ENCODE measurements at places on chromosomes 7 and 10. TPM values are rescaled to one million over a fixed set of nuclear protein-coding genes. Genes with fewer than 3 reads are reported as not detected.

Gene C10orf67
- polyA plus RNA-seq = not detected

Gene MSMB
- polyA plus RNA-seq = not detected

Gene THSD7A
- not detected for polyA plus RNA-seq

Gene CFTR
- polyA plus RNA-seq = not detected

Gene PLEKHS1
- not detected for polyA plus RNA-seq

Gene AKR1C3
- polyA plus RNA-seq = 534 TPM

Gene EPC1
- polyA plus RNA-seq = 43.1 TPM

Gene SPDYE5
- not detected for polyA plus RNA-seq

Gene CREB3L2
- 12.6 TPM for polyA plus RNA-seq

Gene LEP
- polyA plus RNA-seq = not detected

Gene TDRD1
- polyA plus RNA-seq = not detected

Gene PKD1L1
- polyA plus RNA-seq = 0.03 TPM

Gene CPN1
- polyA plus RNA-seq = not detected

Gene CAMK2B
- polyA plus RNA-seq = not detected

Gene ZNF680
- polyA plus RNA-seq = 1.6 TPM

Gene MLXIPL
- polyA plus RNA-seq = not detected

Gene TAF6
- 34.8 TPM for polyA plus RNA-seq

Gene ARHGEF35
- polyA plus RNA-seq = not detected

Gene HGF
- polyA plus RNA-seq = not detected

Gene NUTM2B
- not detected for polyA plus RNA-seq

Gene SRRM3
- polyA plus RNA-seq = not detected

Gene GDF2
- not detected for polyA plus RNA-seq

Gene RASA4B
- polyA plus RNA-seq = 2.1 TPM

Gene CD36
- 11.4 TPM for polyA plus RNA-seq

Gene LRRC17
- polyA plus RNA-seq = not detected

Gene CSTF2T
- polyA plus RNA-seq = 19.2 TPM

Gene TMEM196
- polyA plus RNA-seq = not detected

Gene CFAP43
- 0.19 TPM for polyA plus RNA-seq

Gene GFRA1
- not detected for polyA plus RNA-seq

Gene SPDYE16
- 0.07 TPM for polyA plus RNA-seq

Gene STOX1
- not detected for polyA plus RNA-seq

Gene PODXL
- polyA plus RNA-seq = 0.56 TPM

Gene PTN
- polyA plus RNA-seq = not detected

Gene COL26A1
- polyA plus RNA-seq = not detected

All from immature natural killer cell (primary cell).